ENCODE measurements at places on chromosomes 12 and 14.

DNA sequence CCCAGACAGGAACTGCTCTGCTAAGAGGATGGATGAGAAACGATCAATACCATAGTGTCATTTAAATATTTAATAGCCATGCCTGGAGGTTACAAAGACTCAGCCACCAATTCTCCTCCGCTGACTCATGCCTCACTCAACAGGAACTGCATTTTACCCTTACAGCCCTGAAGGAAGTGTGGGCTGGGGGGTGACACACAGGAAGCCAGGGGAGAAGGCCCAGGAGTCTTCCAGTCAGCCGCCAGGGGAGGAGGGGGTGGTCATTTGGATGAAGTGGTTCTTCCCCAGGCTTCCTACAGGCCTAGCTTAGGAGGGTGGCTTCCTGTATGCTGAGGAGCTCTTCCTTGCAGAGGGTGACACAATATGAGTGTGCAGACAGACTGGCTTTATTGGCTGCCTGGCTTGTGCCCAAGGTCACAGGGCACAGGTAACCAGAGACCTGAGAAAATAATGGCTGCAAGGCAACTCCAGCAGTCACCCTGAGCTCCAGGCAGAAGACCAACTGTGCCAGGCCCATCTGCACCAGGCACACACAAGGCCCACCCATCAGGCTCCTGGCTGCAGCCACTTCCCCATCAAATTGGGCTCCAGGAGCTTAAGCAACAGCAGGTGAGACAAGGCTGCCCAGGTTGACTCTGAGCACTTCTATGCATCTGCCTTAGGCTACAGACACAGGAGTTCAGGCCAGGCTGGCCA lies 30.6 kb upstream of the RPLP0 start:
- DNase-seq = peak; percentile 82

- no peak for DNase-seq
Observed at GRCh38 chr14:45721472-45721871, 468.5 kb upstream of the MIS18BP1 start.

DNA sequence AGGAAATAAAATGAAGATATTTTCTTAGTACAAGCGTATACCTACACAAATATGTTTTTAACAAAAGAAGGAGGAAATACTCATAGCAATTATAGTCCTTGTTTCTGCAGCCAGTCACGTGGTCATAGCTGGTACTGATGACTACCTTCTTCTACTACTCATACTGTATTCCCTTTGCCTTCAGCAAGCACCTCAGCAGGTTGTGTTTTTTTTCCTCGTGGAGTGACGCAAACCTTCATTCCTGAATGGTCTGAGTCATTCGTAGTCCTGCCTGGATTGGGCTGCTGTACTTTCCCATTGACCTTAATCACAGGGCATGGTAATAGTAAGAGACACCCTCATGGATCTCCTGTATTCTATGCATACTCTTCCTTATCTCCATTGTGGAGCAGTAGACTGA lies 25.7 kb upstream of the SLC16A7 start:
- DNase-seq = no peak

DNA sequence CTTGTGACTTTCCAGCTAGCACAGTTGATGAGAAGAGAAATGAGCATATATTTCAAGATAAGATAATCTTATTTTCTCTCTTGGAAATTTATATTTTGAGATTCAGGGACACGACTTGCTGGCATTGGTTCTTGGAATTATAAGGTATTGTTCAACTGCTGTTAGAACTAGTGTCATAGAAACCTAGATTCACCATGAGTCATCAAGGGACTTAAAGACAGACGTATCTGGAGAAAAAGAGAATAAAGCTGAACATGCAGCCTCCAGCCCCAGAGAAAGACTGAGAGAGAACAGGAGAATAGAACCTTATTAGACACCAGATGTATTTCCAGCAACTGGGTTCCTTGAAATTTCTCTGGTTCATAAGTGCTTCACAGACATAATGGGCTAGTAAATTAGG lies 194.4 kb upstream of the PPFIA2 start:
- no peak for DNase-seq

DNA sequence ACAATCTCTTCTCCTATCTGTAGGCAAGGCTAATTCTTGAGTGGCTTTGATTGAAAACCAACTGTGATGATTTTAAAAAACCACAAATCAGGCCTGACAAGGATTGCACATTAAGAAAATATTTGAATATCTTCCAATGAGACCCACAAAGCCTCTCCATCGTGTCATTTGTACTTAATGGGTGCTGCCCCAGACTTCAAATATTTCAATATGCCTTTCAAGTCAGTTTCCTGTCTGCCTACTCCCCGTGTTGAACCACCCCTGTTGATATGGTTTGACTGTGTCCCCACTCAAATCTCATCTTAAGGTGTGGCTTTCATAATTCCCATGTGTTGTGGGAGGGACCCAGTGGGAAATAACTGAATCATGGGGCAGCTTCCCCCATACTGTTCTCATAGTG lies 159.7 kb upstream of the EGLN3 start:
- no peak for DNase-seq

GRCh38 chr12:13127444-13127843 lies 24.0 kb upstream of the GSG1 start:
- no peak for DNase-seq

DNA sequence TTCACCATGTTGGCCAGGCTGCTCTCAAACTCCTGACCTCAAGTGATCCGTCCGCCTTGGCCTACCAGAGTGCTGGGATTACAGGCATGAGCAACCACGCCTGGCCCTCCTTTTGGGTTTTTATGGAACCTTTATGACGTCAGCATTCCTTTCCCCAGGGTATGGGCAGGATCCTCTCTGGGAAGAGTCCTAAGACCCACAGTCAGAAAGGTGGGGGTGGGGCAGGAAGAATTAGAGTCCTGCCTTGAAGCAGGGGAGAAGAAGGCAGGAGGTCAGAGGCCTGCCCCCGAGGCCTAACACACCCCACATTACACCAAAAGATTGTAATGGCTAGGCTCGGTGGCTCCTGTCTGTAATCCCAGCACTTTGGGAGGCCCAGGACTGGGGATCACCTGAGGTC lies 30.8 kb upstream of the CDK17 start:
- DNase-seq = no peak

DNA sequence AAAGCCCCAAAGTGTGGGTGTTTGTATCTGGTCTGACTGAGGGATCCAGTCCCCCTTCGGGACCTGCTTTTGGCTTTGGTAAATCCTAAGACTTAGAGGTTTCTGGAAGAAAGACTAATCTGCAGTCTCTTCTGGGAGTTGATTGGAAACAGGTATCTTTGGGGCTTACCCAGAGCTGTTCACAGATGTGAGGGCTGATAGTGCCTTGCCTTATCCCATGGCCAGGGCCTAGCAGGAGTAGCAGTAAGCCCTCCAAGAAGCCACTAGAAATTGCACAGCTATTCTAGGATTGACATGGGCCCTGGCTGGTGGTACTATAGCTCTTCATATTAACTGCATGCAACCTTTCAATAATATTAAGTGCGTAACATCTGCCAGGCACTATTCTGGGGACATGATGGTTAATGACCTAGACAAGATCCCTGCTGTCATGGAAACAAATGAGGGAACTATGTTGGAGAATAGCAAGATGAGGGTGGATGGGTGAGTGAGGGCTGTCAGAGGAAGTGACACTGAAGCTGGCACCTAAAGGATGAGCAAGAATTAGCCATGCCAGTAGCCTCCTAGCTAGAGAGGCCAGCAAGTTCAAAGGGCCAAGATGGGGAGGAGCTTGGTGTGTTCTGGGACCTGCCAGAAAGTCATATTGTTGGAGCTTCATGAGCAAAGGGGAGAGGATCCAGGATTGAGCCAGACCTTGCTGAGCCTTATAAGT lies 71.7 kb downstream of the CRADD start:
- no peak for DNase-seq

DNA sequence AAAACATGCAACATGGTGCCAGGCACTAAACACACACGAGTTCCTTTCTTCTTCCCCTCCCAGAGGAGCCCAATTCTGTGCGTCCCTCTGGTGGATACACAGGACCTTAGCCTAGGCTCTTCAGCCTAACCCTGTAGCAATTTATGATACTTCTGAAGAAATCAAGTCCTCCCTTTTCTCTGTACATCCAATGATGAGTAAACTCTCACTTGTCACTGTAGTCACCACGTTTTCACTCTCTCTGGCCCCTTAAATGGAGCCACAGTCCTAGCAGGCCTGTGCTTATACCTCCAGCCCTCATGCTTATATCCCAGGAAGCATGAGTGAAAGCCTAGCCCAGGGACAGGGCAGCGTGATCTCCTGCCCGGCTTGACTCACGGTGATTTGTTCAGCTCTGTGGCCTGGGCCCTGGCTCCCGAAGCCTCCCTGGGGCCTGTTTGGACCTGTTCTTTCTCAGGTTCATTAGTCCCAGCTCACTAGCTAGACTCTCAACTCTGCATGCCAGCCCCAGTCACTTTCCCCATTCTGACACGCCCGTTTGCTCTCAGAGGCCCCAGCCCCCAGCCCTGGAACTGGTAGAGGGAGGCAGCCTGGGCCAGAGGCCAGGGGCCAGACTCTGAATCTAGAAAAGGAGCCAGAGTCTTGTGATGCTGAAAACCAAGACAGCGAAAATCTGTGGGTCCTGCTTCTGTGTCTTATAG lies 24.1 kb upstream of the PLEKHG3 start:
- DNase-seq = no peak

GRCh38 chr12:20492251-20492760 lies 124.0 kb downstream of the PDE3A start:
- DNase-seq = no peak

DNA sequence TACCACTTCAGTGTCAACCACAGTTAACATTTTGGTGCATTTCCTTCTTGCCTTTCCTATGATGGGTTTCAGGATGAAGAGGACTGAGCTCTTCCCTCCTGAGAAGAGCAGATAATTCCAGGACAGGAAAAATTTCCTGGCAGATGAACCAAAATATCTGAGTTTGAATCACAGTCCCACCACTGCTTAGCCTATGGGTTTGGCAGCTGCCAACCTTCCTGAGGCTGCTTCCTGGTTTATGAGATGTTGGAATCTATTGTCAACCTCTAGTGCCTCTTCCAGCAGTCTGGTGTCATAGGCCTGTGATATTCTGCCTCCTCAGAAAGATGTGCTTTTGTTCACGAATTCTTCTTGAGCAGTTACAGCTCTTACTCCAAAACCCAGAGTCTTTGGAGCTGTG lies 197.4 kb upstream of the FRMD6 start:
- no peak for DNase-seq
